ENCODE measurements at places on chromosomes 6 and 20. TPM values are rescaled to one million over a fixed set of nuclear protein-coding genes. Genes with fewer than 3 reads are reported as not detected.

DNA sequence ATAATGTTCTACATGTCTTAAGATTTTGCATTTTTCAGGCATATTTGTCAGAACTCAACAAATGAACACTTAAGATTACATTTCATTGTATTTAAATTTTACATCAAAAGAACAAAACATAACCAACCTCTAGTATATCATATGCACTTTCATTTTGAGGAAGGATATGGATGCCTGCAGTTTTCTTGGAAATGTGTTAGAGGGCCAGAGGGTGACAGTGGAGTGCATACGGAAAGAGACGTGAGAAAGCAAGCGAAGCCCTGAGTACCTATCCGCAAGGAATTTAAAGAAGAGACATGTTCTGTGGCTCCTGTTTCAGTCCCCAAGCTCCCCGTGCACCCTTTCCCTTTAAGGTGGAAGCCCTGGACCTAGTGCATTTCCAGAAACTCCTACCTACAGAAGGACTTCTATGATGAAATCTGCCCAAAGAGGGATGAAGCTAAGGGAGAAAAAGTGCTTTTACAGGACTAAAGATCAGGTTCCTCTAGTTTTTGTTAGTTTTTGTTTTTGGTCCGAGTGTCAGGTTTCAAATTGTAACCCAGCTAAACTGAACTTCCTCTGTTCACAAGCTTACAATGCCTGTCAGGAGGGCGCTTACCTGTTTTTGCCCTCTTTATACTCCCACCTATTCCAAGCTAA lies 38.8 kb downstream of the EZR start:
- no peak for DNase-seq

DNA sequence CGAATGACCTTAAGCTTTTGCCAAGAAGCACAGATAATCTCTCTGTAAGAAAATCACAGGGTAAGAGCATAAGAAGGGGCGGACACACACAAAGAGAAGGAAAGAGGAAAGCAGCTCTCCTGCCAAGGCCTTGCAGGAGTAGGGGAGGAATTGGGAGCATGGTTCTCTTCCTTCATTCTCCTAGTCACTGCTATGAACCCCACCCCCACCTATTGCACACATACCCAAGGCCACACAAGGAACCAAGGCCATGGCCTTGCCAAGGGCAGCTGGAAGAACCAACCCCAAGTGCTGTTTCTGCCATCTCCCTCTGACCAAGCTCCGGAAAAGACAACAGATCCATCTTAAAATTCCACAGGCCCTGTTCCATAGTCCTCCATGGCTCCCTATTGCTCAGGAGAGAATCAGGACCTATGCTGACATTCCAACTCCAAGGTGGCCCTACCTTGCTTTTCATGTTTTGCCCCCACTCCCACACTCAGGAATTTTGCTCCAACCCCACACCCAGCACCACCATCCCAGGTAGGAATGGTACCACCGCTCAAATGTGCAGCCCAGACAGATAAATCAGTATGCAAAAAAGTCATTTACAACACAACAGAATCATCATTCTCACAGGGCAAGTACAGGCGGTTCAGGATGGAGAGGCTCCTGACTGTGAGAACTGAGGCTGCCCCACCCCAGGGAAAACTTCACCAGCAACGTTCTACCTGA lies 31.3 kb downstream of the TRAM2 start:
- no peak for DNase-seq

DNA sequence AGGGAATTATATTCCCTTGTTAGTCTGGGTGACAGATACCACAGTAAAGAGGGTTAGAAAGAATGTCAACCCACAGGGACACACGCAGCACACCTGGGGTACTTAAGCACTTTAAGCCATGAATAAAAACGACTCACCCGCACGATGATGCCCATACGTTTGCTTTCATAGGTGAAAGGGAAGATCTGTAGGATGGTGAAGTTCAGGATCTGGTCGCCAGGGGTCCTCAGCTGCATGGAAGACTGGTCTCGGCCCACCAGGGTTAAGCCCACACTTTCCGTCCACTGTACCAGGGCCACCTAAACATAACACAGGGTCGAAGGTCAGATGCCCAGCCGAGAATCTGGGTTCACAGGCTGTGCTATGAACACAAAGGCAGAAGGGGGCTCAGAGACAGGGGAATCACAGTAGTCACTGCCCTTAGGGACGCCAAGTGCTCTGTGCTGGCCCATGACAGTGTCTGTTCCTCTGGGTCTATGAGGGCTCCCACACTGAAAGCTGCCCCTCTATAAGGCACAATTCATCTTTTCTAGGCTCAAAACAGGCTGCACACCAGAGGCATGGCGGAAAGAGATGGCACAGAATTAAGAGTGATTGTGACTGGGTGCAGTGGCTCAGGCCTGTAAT lies 96.8 kb upstream of the NFATC2 start:
- peak; percentile 52 for DNase-seq

GRCh38 chr6:118100717-118101116 lies 193.7 kb downstream of the SLC35F1 start:
- DNase-seq, result no peak

GRCh38 chr6:35090734-35091133 lies 50.4 kb downstream of the TCP11 start:
- DNase-seq, result no peak

- DNase-seq, result no peak
Observed at GRCh38 chr6:74177506-74177905, 481.5 kb downstream of the CD109 start.

- DNase-seq, result no peak
Observed at GRCh38 chr6:160952633-160953281, 38.8 kb upstream of the MAP3K4 start.

- no peak for DNase-seq
Observed at GRCh38 chr6:42539135-42539534, 24.7 kb upstream of the UBR2 start.

DNA sequence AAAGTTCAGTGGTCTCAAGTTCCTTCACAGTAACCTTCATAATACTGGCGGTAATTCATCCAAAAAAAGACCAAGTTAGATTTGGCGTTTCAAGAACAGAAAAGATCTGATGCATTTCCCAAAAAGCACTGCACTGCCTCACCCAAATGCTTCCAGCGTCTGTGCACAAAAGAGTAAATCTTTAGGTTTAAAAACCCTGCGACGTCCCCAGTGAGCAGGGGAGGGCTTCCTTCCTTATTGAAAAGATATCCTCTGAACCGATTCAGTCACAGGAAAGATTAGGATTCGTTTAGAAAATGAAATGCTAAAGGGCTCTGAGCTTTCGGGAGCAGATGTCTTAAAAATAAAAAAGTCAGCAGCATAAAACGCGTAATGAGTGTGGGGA lies 654 bp downstream of the TBC1D7 start:
- DNase-seq, result no peak

GRCh38 chr6:71419217-71420094 lies 130.8 kb downstream of the OGFRL1 start:
- DNase-seq, result no peak

- no peak for DNase-seq
Observed at GRCh38 chr6:89818977-89819335, 638 bp downstream of the MDN1 start.

GRCh38 chr20:36271639-36272546 lies 34.2 kb upstream of the DLGAP4 start:
- no peak for DNase-seq

DNA sequence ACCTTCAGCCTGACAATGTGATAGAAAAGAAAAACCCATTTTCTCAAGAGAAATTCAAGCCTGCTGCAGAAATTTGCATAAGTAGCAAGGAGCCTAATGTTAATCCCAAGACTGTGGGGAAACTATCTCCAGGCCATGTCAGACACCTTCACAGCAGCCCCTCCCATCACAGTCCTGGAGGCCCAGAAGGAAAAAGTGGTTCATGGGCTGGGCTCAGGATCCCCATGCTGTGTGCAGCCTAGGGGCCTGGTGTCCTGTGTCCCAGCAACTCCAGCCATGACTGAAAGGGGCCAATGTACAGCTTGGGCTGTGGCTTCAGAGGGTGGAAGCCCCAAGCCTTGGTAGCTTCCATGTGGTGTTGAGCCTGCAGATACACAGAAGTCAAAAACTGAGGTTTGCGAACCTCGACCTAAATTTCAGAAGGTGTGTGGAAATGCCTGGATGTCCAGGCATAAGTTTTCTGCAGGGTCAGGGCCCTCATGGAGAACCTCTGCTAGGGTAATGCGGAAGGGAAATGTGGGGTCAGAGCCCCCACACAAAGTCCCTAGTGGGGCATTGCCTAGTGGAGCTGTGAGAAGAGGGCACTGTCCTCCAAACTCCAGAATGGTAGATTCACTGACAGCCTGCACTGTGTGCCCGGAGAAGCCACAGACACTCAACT lies 11.8 kb downstream of the ZBTB9 start:
- no peak for DNase-seq

DNA sequence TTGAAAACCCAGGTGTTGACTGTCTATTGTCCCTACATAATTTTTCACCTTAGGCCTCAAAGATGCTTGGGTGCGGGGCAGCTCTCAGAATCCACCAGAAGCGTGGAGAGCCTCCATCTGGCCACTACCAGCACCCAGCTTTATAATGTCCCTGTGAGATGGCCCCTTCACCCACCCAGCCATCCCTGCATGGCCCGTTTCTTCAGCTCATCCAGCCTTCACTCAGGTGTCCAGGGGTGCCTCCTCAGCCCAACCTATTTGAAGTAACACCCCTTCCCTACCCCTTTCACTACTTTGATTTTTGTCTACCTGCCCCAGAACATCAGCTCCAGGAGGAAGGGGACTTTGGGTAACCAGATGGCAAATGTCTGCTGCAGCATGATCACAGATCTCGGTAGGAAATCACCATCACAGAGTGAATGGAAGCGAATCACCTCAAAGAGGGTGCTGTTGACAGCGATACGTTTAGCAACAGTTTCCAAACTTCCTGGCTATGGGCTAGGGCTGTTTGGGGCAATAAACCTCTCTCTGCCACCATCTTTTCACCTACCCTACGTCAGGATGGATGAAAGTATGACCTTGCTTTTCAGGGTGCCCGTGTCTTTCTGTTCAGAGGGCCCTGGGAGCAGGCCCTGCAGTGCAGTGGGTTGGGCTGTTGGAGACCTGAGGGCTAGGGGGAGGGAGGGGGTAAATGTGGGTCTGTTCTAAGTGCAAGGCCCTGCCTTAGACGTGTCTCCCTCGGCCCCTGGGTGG lies 1.2 kb upstream of the SLC17A9 start:
- no peak for DNase-seq

DNA sequence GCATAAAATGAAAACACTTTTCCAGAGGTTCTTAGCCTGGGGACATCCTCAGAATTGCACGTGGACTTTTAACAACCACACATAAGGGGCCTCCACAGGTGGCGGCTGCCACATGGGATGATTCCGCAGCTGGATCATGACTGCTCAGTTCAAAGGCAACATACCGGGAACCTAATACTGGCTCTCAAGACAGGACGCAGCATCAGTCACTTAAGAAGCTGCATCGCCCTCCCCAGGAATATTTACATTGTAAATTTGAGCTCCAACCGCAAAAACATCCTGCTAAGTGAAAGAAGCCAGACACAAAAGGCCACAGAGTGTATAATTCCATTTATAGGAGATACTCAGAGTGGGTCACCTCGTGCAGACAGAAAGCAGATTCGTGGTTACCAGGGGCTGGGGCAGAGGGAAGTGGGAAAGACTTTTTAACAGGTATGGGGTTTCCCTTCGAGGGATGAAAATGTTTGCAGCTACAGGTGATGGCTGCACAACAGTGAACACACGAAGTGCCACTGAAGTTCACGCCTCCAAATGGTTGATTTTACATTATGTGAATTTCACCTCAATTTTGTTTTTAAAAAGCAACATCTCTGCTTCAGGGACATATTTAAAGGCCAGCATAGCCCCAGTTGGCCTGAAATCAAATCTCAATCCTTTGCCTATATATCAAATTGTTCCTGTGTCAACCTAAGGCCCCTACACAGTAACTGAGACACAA lies 141.5 kb downstream of the BMP7 start:
- DNase-seq, result no peak

DNA sequence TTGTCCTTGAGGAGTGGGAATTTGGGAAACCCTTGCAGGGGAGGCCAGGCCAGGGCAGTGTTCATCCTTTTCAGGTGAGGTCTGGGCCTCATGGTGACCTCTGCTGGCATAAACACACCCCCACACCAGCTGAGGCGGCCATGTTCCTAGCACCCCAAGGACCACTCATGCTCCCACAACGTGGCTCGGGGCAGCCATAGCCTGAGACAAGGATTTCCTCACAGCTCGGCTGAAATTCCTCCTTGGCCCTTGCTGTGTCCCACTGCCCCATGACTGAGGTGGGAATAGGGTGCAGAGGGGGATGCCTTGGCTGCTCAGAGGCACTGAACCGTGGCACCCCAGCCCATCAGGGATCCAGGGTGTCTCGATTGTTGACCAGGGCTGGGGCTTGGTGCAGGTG lies 27.3 kb upstream of the SPDEF start:
- DNase-seq, result no peak

GRCh38 chr6:32825966-32826365 lies 9.2 kb upstream of the HLA-DOB start:
- no peak for DNase-seq

GRCh38 chr6:154872542-154873114 lies 122.5 kb upstream of the TIAM2 start:
- DNase-seq, result no peak

DNA sequence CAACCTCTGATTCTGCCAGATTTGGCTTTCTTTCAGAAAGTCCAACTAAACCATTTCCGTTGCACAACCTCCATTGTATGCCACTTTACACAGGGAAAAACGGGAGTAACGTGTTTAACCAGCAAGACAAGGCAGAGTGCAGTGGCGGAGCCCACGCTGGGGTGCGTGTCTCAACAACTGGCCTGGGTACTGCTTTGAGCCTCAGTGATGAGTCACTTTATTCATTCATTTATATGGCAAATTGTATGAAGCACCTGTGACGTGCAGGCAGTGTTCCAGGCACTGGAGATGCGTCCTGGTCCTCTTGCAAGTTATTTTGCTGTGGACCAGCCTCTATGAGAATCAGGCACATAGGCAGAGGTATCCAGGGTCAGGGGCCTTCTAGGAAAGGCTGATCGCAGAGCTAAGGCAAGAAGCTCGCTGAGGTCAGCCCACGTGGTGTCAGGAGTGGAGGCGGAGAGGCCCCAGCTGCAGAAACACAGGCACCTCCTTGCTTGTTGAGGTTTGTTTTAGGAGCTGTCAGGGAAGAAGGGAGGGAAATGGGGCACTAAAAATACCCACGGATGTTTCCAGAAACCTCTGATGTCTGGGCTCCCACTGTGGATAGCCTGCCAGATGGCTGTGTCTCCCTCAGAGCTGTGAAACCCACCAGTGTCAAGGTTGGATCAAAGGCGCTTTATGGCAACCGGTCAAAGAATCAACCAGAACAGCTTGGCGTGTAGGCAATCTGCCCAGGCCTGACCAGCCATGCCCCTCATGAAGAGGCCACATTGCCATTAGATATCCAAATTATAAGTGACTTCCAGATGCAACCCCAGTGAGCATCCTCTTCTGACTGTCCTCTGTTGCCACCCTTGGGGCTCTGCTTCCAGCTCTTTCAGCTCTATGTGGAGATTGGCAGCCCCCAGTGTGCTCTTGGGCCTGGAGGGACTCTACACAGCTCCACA lies 157.2 kb downstream of the CD83 start:
- DNase-seq, result peak; percentile 22

GRCh38 chr20:4766631-4767030 lies 44.9 kb downstream of the PRND start:
- no peak for DNase-seq

GRCh38 chr20:63183422-63184146 lies 32.3 kb downstream of the YTHDF1 start:
- peak; percentile 30 for DNase-seq

STX11 gene
- total RNA-seq, result 0.35 TPM

OR2H1 gene
- not detected for total RNA-seq

LY6G6F gene
- not detected for total RNA-seq

SDCBP2 gene
- total RNA-seq, result 4.9 TPM

TRIM10 gene
- not detected for total RNA-seq

COL12A1 gene
- 37.5 TPM for total RNA-seq

TSHZ2 gene
- total RNA-seq, result not detected

NTSR1 gene
- total RNA-seq, result not detected

ENPP3 gene
- not detected for total RNA-seq

Data from MG63 (cell line).